ENCODE measurements at places on chromosomes 7 and 10. TPM values are rescaled to one million over a fixed set of nuclear protein-coding genes. Genes with fewer than 3 reads are reported as not detected.

DNA sequence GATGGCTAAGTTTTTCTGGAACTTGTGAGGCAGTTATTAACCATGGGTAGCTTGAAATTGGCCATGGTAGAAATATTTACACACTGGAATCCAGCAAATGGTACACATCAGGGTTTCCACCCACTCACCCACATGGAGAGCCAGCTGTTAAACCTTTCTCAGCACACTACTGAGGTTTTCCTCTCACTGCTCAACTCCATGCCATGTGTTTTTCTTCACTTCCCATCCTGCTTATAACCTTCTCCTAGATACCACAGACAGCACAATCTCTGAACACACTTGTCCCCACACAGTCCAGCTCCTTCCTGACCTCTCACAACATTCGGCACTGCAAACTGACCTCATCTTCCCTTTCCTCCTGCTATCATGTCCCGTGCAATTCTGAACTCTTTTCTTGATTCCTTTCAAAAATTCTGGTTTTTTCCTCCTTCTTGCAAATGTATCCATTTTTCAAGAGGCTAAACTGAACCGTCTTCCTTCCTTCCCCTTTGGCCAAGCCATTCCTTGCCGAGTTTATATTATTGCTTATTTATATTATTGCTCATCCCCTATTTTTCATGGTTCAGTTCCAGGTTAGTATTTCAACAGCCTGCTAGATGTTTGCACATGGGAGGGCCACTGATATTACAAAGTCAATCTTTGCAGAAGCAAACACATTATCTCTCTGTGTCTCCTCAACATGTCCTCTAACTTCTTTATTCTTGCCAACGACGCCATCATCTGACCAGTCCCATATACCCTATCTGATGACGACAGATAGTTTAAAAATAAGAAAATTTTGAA is 606.4 kb downstream of the SORCS1 start:
- no peaks in the 10 kb centered on the region for H3K27me3 ChIP-seq
- no peaks in the 10 kb centered on the region for H3K4me1 ChIP-seq
- no peaks in the 10 kb centered on the region for H3K36me3 ChIP-seq
- no peak overlapping the region for H3K4me3 ChIP-seq
- H3K27ac ChIP-seq = no peak overlapping the region

- H3K4me1 ChIP-seq = no peaks in the 10 kb centered on the region
- no peak overlapping the region for H3K4me3 ChIP-seq
- no peaks in the 10 kb centered on the region for H3K36me3 ChIP-seq
- peaks cover 4% of the 10 kb centered on the region for H3K27me3 ChIP-seq
- peak; percentile 58 for DNase-seq
Measured at GRCh38 chr7:159128767-159129166, 15.9 kb downstream of the VIPR2 start.

DNA sequence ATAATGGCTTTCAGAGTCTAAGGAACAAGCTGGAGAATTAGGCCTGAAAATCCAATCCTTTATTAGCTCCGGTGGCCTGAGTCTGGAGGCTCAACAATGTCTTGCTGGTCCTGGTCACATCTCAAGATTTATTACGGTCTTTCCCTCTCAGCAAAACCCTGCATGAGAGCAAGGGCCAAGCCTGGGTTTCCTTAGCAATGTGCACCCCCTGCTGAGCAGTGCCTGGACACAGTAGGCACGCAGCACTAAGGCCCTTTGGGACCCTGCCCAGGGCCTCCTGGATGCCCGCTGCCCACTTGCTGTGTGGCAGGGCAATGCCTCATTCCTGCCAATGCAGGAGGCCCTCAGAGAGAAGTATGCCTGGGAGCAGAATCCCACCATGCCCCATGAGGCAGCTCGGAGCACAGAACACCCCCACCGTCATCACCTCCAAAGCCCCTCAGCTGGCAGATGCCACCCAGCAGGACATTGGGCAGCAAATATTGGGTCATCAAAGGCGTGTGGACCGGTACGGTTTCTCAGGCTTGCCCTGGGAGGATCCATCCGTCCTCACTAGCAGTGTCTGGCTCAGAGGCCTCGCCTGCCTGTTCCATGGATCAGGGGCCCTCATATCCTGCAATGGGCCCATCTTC is 156.4 kb downstream of the OAT start:
- no peak overlapping the region for H3K27ac ChIP-seq
- no peak overlapping the region for H3K4me3 ChIP-seq
- peak; percentile 61 for DNase-seq
- no peaks in the 10 kb centered on the region for H3K4me1 ChIP-seq
- no peaks in the 10 kb centered on the region for H3K27me3 ChIP-seq

GRCh38 chr10:23442936-23443335 is 4.1 kb downstream of the OTUD1 start:
- no peak overlapping the region for H3K4me3 ChIP-seq
- H3K27me3 ChIP-seq = no peaks in the 10 kb centered on the region
- H3K4me1 ChIP-seq = peaks cover 28% of the 10 kb centered on the region
- no peak overlapping the region for H3K27ac ChIP-seq
- no peak for DNase-seq
- peaks cover 5% of the 10 kb centered on the region for H3K36me3 ChIP-seq

DNA sequence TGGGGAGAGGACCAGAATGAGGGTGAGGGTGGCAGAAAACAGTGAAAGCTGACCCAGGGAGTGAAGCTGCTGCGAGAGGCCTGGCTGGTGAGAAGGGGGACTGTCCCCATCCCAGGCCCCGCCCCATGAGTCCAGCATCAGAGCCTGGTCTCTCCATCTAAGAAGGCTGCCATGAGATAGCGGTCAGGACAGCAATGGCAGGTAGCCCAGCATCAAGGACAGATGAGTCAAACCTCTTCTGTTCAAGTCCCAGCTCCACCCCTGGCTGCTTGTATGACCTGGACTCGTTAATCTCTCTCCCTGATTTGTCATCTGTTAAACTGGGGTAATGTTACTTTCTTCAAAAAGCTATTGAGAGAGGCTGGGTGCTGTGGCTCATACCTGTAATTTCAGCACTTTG is 22.2 kb downstream of the GPNMB start:
- no peaks in the 10 kb centered on the region for H3K36me3 ChIP-seq
- no peak for DNase-seq
- H3K4me1 ChIP-seq = no peaks in the 10 kb centered on the region
- H3K27ac ChIP-seq = no peak overlapping the region
- no peaks in the 10 kb centered on the region for H3K27me3 ChIP-seq
- no peak overlapping the region for H3K4me3 ChIP-seq

- H3K27ac ChIP-seq = no peak overlapping the region
- no peak for DNase-seq
- H3K4me3 ChIP-seq = no peak overlapping the region
- no peaks in the 10 kb centered on the region for H3K4me1 ChIP-seq
Measured at GRCh38 chr10:95637911-95638310, 18.6 kb downstream of the ALDH18A1 start.

DNA sequence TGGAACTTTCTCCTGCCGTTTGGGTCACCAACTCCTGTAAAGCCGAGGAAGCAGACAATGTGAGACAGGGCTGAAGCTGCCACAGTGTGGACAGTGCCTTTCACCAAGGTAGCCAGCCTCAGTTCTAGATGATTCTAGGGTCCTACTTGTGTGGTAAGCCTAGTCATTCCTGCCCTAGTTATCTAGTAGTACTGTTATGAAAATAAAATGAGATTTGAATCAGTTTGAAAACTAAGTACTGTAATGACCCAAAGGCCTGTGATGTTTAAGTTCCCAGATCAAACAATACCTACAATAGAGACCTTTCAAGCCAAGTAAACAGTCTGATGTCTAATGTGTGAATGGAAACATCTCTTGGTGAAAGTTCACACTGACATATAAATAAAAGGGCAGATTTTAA is 37.1 kb downstream of the POLL start:
- H3K36me3 ChIP-seq = peaks cover 40% of the 10 kb centered on the region
- no peak overlapping the region for H3K4me3 ChIP-seq
- no peaks in the 10 kb centered on the region for H3K27me3 ChIP-seq
- DNase-seq = no peak
- H3K4me1 ChIP-seq = peaks cover 10% of the 10 kb centered on the region

GRCh38 chr10:116771959-116772585 is 29.7 kb upstream of the HSPA12A start:
- no peaks in the 10 kb centered on the region for H3K4me1 ChIP-seq
- no peak overlapping the region for H3K4me3 ChIP-seq
- no peaks in the 10 kb centered on the region for H3K27me3 ChIP-seq
- no peak overlapping the region for H3K27ac ChIP-seq
- H3K36me3 ChIP-seq = no peaks in the 10 kb centered on the region

- no peak overlapping the region for H3K4me3 ChIP-seq
- H3K27me3 ChIP-seq = no peaks in the 10 kb centered on the region
- peaks cover 47% of the 10 kb centered on the region for H3K4me1 ChIP-seq
- no peaks in the 10 kb centered on the region for H3K36me3 ChIP-seq
- no peak overlapping the region for H3K27ac ChIP-seq
Measured at GRCh38 chr7:114156178-114156577, 237.4 kb upstream of the PPP1R3A start.

Gene ANTXRL
- total RNA-seq = not detected

Gene ADAMTS14
- under 0.01 TPM for total RNA-seq

DNA sequence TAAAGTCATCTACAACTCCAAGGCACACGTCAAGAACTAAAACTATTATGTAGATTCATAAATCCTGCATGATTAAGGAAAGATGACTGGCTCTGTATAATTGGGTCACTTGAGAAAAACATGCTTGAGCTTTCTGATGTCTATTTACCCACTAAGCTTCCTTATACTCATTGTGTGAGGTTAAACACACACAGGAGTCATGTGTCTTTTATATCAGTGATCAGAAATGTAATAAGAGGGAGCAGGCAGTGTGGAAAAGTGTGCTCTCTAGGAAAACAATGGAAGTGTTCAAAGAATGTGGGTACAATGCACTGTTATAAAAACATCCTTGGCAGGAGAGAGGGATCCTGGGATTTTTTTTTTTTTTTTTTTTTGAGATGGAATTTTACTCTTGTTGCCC is 108.6 kb upstream of the ARID5B start:
- no peaks in the 10 kb centered on the region for H3K27me3 ChIP-seq
- H3K4me1 ChIP-seq = no peaks in the 10 kb centered on the region
- no peaks in the 10 kb centered on the region for H3K36me3 ChIP-seq
- no peak overlapping the region for H3K4me3 ChIP-seq
- H3K27ac ChIP-seq = no peak overlapping the region
- no peak for DNase-seq

GRCh38 chr10:68559251-68559650 is 886 bp upstream of the TET1 start:
- no peaks in the 10 kb centered on the region for H3K4me1 ChIP-seq
- H3K4me3 ChIP-seq = no peak overlapping the region
- no peak overlapping the region for H3K27ac ChIP-seq
- DNase-seq = no peak
- no peaks in the 10 kb centered on the region for H3K36me3 ChIP-seq
- peaks cover 13% of the 10 kb centered on the region for H3K27me3 ChIP-seq

Gene MEIG1
- total RNA-seq = not detected

- no peaks in the 10 kb centered on the region for H3K36me3 ChIP-seq
- no peak overlapping the region for H3K4me3 ChIP-seq
- no peak for DNase-seq
- H3K27me3 ChIP-seq = no peaks in the 10 kb centered on the region
- H3K4me1 ChIP-seq = no peaks in the 10 kb centered on the region
Measured at GRCh38 chr7:87445897-87446296, 29.6 kb downstream of the ABCB4 start.

Gene YAE1
- total RNA-seq = 18.7 TPM

- no peak overlapping the region for H3K27ac ChIP-seq
- H3K36me3 ChIP-seq = peaks cover 8% of the 10 kb centered on the region
- no peak overlapping the region for H3K4me3 ChIP-seq
- no peak for DNase-seq
- no peaks in the 10 kb centered on the region for H3K27me3 ChIP-seq
Measured at GRCh38 chr10:72201293-72201692, 14.5 kb upstream of the ANAPC16 start.

- H3K27me3 ChIP-seq = no peaks in the 10 kb centered on the region
- no peak for DNase-seq
- no peaks in the 10 kb centered on the region for H3K36me3 ChIP-seq
- H3K4me1 ChIP-seq = peaks cover 19% of the 10 kb centered on the region
- no peak overlapping the region for H3K4me3 ChIP-seq
Measured at GRCh38 chr7:33596686-33597085, 308.7 kb upstream of the BMPER start.

DNA sequence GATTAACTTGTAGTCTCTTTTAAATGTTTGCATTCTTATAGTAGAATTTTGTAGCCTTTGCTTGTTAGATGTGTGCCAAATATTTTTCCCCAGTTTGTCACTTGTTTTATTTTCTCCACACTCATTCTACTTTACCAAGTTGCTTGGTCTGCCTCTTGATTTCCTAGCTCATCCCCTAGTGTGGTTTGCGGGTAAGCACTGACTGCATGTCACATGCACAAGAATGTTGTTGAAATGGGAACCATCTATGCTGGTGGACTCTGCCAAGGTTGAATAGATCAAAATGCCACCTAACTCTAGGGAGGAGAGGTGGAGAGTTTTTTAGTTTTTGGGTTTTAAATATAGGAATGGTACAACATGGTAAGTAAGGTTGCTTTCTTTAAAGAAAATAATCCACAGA is 47.6 kb downstream of the FZD1 start:
- no peak overlapping the region for H3K4me3 ChIP-seq
- no peaks in the 10 kb centered on the region for H3K4me1 ChIP-seq
- H3K36me3 ChIP-seq = no peaks in the 10 kb centered on the region
- DNase-seq = no peak

Gene BLNK
- 1.8 TPM for total RNA-seq

GRCh38 chr7:141544831-141545230 is 6.4 kb upstream of the AGK start:
- no peaks in the 10 kb centered on the region for H3K36me3 ChIP-seq
- no peak overlapping the region for H3K4me3 ChIP-seq
- no peaks in the 10 kb centered on the region for H3K4me1 ChIP-seq
- no peak for DNase-seq

Gene PNLIPRP2
- not detected for total RNA-seq

GRCh38 chr7:51290702-51291540 is 25.7 kb downstream of the COBL start:
- DNase-seq = no peak
- H3K27me3 ChIP-seq = no peaks in the 10 kb centered on the region
- no peak overlapping the region for H3K4me3 ChIP-seq

DNA sequence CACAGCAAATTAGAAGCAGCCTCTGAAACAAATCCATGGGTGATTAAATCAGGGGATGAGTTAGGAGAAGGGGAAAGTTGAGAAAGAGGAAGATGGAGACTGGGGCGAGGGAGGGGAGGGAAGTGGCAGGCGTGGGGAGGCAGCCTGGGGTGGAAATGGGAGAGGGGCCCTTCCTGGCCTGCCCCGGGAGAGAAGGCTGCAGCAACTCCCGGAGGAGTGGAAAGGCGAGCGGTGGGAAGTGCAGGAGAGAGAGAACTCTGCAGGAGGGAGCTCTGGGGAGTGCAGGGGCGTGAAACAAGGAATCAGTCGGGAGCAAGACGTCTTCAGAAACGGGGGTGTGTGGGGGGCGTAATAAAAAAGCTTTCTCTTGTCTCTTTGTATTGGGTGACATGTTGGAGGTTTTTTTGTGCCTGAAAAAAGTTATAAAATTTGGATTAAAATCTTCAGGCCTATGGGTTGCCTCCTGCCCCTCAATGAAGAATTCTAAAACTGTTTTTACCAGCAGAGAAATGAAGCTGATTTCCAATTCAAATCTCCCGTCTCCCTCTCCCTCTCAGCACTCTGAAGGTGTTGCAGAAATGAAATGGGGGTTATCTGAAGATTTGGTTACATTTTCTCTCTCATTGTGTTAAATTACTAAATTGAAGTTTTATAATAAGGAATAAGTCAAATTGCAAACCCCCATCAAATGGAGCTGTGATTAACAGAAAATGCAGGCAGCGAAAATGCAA is 4.7 kb upstream of the UNCX start:
- H3K4me3 ChIP-seq = no peak overlapping the region
- no peaks in the 10 kb centered on the region for H3K4me1 ChIP-seq
- H3K36me3 ChIP-seq = no peaks in the 10 kb centered on the region
- H3K27me3 ChIP-seq = peaks cover 98% of the 10 kb centered on the region

Gene SLC16A9
- total RNA-seq = not detected

All from sigmoid colon (tissue), 7 donors.